HT-29 (cell line): ENCODE measurements at places on chromosomes 7 and 10.
A peak's percentile ranks its signal among the peaks of the same experiment; 100 is the strongest.

DNA sequence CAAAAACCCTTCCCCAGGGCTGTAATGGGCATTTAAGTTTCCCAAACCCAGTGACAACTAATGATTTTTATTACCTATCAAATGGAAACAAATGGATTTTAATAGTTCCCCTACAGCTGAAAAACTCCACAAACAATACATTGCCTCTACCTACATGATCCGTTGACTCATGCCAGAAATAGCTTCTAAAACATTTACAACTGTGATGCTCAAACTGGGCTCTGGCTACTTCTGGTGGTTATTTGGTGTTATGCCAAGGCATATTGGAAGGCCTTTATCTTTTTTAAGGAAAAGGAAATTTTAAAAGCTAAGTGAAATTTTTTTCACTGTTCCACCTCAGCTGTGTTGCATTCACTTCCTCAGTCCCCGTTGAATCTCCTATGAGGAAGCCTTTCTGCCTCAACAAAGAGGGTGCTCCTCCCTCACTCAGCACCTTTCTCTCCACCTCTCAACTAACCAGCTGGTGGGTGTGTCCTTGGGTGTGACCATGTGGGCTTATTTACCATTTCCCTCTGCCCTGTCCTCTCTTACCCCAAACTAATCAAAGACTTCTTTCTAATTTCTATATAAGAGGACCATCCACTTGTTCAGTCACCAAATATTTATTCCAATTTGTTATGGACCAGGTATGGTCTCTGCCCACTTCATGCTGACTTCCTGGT, 82.9 kb downstream of the PRTFDC1 start:
- DNase-seq, result no peak

DNA sequence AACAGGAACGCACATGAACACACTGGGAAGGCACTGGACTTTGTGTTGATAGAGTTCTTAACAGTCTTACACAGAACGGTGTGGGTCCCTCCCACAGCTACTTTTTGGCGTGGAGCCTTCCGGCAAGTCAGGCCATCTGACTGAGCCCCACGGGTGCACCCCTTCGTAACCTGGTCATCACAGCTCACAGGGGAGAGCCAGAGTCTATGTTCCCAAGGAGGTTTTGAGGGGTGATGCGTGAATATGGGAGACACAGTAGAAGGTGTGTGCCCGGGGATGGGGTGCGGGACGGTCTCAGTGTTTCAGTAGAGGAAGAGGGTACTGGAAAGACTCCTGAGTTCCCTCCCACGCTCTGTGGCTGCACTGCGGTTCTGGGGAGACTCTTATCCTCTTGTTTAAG, 291.7 kb downstream of the DNAJB6 start:
- DNase-seq, result no peak

DNA sequence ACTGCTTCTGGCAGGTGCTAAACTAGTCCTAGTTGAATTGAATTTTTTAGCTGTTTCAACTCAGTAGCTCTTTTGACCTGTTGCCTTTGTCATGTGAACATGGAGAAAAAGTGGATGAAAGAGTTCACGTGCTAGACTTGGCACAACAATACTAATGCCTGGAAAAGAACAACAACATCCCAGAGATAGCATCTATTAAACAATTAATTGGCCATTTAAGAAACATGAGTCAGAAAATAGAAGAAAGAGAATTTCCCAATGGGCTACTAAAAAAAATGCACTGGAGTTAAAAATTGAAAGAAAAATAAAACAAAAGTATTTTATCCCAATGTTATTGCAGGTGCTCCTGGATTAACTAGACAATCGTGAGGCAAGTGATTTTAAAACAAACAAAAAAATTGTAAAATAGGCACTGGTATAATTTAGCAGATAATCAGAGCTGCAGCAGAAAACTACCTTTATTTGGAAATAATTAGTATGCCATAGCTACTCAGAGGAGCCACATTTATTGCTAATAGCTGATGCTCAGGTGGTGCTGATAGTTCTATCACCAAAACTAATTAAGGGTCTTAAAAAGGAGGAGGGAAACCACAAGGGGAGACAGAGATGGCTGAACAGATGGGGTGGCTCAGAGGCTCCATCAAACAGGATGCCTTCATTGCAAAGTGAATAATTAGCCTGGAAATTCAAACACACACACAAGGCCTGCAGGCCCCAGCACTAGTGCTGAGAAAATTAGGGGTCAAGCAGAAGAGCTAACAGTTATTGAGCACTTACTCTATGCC, 17.6 kb downstream of the CCDC71L start:
- no peak for DNase-seq

GRCh38 chr7:3078514-3078913, 34.8 kb upstream of the CARD11 start:
- no peak for DNase-seq

DNA sequence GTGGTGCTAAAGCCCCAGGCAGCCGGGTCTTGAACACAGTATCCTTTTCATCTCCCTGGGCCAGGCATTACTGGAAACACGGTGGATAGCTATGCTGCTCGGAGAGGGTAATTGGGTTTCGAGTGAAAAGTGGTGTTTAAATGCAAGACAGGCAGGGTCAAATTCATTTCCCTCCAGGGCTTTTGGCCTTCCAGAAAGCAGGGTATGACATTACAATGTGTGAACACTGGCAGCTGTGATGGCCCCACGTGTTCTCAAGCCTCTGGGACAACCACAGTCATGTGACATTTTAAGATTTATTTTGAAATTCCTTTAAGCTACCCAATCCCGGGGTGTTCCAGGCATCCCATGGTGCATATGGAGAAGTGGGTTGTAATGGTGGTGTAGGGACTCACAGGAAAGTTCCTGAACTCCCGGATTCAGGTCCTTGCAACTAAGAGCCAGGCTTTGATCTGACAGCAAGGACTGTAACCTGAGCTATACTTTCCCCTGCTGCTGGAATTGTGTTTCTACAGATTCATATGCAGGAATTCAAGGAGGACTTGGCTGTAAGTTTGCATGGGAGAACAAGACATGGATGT, 46.8 kb downstream of the INSYN2A start:
- no peak for DNase-seq

DNA sequence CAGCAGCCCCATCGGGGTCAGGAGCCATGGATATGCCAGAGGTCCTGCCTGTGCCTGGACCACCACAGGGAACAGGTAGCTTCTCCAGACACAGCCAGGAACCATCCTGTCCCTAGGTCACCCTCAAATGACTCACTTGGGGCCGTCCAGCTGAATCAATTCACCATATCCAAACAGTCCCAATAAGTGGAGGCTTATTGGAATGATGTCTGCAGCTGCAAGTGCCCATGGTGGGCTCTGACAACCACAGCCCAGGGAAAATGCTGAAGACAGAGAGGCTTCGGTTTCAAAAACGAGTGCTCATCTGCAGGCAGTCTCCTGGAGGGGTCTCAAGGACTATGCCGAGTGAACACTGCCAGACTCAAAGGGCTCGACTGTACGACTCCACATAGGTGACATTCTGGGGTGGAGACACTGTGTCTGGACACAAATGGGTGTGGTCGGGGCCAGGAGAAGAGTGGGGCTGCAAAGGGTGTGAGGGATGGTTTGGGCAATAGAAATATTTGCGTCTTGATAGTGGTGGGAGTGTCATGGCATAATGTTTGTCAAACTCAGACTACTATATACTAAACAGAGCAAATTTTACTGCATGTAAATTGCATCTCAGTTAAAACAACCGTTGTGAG, 204.8 kb downstream of the TNS3 start:
- no peak for DNase-seq

- DNase-seq, result no peak
Observed at GRCh38 chr10:89029181-89029580, 38.6 kb downstream of the FAS start.

DNA sequence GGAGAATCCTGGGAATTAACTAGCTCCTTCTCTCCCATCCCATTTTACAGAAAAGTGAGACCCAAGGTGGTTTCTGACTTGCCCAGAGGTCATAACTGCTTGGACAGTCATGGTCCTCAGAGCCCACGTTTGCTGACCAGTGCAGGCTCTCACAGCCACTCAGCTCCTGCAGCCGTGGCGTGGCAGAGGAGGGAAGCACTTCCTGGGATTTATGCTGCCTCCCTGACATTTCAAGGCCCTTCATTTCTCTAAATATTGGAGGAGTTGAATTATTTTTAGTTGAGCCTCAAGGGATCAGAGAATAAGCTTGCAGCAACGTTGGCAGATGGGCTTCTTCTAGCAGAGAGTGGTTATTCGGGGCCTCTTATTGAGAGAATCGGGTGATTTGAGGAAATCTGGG, 77.1 kb downstream of the LHPP start:
- DNase-seq, result no peak

GRCh38 chr10:95415621-95416031, 124.8 kb upstream of the PDLIM1 start:
- no peak for DNase-seq

- peak; percentile 50 for DNase-seq
Observed at GRCh38 chr10:132396494-132397035, 435 bp upstream of the PWWP2B start.

- no peak for DNase-seq
Observed at GRCh38 chr7:107833684-107834106, 30.7 kb upstream of the SLC26A3 start.

GRCh38 chr7:43454936-43455518, 127.9 kb upstream of the STK17A start:
- peak; percentile 49 for DNase-seq

DNA sequence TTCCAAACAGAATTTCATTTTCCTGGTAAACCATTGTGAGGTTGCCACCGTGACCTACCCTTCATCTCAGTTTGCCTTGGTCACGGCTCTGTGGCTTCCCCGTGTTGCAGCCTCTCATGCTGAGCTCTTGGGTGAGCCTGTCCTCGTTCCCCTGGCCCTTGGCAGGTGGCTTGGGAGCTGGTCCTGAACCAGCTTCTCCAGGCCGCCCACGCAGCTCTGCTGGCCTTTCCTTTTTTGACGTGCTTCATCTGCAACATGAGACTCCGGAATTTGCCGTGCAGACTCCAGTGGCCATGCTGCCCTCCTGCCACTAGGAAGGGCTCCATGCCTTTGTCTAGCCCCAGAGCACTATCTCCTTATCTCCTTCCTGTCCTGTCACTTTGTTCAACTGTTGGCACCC, 93.0 kb upstream of the NPS start:
- DNase-seq, result no peak

DNA sequence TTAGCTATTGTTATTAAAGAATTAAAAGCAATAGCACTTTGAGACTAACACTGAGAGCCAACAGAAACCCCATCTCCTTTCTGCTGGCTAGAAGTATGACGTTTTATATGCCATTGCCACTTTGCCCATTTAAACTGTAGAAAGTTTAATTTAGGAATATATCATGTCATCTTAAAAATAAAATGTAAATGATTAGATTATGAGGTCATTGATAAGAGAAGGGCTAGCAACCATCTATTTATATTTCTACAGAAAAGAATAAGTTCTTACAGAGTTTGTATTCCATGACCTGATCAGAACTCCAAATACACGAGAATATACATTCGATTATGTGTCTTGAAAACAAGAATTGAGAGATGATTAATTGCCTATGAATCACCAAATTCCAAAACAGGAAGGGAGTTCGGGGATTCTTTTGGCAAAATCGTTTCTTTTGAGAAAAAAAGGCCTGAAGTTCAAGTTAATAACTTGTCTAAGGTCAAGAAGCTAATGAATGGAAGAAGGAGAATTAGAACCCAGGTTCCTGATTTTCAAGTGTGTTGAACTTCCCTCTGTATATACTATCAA, 227.0 kb downstream of the TRIL start:
- DNase-seq, result no peak

DNA sequence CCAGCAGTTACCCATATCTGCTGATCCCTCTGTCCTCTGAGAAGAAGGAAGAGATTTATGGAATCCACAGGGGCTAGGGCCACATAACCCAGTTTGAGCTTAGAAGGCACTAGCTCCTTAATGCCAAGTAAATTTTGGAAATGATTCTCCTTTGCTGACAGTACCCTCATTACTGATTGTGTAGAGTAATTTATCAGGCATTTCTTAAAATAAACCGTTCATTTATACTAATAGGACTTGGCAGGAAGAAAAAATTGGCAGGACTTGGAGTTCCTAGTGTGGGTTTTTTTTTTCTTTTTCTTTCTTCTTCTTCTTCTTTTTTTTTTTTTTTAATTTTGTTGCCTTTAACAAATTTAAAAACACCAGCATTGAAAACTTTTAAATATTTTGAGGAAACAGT, 645.7 kb downstream of the SUGCT start:
- DNase-seq, result no peak

DNA sequence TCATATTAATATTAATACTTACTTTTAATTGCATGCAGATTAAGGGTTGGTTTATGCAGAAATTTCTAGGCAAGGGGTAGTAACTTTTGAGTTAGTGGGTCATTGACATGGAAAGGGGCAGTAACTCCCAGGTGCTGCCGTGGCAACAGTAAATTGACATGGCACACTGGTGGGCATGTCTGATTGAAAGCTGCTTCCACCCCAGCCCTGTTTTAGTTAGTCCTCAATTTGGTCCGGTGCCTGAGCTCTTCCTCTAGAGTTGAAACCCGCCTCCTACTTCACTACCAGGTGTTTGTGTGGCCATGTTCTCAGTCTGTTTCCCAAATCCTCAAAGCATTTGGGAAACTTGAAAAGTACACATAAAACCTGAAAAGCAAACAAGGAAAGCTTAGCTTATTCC, 18.4 kb downstream of the CUZD1 start:
- DNase-seq, result no peak

DNA sequence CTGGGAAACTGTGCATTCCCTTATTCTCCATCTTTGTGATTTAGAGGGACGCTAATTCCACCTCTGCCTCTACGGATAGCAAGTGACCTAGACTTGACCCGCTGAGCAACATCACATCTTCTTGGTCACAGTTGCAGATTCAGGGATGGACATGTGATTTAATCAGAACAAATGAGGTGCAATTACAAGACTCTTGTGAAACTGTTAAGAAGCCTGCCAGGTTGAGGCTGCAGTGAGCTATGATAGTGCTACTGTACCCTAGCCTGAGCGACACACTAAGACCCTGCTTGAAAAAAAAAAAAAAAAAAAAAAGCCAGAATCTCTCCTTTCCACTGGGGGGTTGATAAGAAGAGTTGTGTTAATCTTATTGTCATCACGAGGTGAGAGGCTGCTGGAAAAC, 14.4 kb downstream of the MPLKIP start:
- no peak for DNase-seq

DNA sequence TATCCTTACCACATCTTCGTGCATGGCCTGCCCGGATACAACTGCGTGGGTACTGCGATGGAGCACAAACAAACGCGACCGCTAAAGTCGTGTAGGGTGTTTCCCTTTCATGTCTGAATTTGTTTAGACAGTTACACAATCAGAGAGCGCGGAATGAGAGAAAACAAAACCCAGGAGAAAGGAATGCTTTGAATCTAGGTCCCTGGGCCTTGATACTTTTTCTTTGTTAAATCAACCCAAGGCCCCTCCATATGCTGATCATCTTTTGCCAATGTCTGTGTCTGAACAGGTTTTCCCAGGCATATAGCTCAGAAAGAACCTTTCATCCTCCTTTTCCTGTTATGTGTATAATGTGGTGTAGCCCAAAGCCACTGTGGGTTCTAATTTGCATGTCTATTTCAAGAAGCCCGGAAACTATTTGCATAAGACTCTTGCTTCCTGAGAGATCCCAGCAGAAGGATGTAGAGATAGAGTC, 145.8 kb downstream of the FRMD4A start:
- no peak for DNase-seq

DNA sequence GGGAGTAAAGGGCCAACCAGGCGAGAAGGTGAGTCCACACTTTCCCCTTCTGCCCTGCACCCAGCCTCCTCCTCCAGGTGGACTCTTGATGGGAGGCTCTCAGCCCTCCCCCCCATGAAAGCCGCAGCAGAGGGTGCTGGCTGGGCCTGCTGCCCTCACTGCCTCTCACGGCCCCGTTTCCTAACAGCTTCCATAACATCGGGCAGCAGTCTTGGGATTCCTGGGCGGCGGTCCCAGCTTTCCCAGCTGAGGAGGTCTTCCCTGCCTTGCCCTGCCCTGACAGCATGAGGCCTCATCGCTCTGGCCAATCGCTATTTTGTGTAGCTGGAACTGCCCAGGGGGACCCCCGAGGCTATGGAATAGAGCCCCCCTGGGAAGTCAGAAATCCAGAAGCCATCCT, 76.3 kb downstream of the COL13A1 start:
- DNase-seq, result no peak
